ENCODE measurements at places on chromosomes 11 and 22.

GRCh38 chr11:61325649-61326414 is 7.1 kb downstream of the DDB1 start:
- DNase-seq: no peak

- DNase-seq: no peak
Observed at GRCh38 chr11:83706566-83706965, 420.4 kb upstream of the CCDC90B start.

DNA sequence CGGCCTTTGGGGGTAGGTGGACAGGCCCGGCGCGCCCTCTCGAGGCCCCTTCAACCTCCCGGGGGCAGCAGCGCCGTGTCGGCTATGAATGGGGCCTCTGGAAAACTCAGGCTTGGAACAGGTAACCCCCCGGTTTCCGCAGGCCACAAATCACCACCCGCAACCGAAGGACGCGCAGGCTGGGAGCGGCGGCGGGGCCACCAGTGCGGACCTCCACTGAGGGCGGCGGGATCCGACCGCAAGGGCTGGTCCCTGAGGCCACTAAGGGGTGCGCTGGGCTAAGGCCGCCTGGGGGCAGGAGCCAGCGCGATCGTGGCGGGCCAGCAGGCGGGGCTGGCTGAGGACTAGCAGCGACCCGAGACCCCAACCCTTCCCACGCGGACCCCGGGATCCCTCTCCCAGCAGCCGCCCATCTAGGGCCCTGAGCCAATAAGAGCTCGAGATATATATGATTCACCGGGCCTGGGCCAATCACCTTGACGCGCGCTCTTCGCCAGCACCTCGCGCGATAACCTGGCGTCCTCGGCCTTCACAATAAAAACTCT is 609 bp upstream of the ATF4 start:
- peak; percentile 90 for DNase-seq

DNA sequence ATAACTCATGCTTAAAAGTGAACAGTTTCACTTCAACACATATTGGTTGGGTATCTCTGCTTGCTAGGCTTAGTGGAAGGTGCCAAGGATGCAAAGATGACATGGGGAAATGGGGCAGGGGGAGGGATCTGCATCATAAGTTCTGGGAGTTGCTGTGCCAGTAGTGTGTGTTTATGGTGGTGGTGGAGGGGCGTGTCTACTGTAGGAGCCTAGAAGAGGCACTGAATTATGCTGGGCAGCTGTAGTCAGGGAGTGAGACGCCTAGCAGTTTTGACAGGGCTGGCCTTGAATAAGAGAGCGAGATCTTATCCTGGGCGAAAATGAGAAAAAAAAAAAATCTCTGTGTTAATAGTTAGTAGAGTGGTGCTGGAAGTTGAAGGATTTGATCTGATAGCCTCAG is 3.0 kb downstream of the ELMOD1 start:
- no peak for DNase-seq

- no peak for DNase-seq
Observed at GRCh38 chr11:44270403-44271273, 39.3 kb downstream of the ALX4 start.

GRCh38 chr22:26172389-26172990 is 3.2 kb downstream of the SEZ6L start:
- DNase-seq: no peak

DNA sequence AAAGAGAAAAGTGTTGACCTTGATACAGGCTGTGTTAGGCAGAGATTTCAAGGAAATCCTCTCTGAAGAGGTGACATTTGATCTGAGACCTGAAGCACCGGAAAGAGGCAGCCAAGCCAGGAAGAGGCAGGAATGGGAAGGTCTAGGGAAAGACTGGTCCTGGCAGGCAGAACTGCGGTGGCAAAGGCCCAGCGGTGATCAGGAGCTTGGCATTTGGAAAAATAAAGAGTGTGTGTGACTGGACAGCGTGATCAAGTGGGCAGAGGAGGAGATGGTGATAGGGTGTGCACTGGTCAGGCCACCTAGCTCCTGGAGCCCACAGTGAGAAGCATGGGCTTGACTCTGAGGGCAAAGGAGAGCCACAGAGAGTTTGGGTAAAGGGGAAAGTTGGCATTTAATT is 27.2 kb upstream of the GAB4 start:
- no peak for DNase-seq

DNA sequence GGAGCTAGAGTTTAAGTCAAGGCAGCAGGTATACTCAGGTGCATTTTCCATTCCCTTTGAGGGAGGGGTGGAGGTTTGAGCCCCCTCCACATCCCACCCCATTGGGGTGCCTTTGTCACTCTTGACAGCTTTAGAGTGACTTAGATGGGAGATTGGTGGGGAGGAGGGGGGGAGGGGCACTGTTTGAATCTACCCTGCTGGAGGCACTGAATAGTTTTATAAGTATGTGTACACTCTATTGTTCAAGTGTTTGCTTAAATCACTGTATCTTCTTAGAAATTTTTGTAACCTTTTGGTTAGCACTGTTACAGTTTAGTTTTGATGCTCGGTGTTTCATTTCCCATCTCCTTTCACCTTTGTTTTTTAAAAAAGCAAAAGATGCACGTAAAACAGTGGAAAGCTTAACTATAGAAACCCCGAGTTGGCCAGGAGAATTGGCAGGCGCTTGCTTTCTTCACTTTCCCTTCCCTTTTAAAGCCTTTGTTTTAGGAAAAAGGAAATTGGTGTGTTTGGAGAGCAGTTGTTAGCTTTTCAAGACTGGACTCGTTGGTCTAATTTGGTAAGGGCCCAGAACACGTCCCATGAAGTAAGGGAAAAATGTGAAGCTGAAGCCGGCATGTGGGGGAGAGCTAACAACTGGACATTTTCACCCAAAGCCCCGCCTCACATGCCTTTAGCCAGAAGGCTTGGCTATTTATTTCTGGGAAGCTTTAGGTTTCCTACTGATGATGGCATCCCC is 42.8 kb downstream of the TNRC6B start:
- no peak for DNase-seq

GRCh38 chr11:46247659-46248058 is 29.8 kb upstream of the CREB3L1 start:
- DNase-seq: peak; percentile 53

DNA sequence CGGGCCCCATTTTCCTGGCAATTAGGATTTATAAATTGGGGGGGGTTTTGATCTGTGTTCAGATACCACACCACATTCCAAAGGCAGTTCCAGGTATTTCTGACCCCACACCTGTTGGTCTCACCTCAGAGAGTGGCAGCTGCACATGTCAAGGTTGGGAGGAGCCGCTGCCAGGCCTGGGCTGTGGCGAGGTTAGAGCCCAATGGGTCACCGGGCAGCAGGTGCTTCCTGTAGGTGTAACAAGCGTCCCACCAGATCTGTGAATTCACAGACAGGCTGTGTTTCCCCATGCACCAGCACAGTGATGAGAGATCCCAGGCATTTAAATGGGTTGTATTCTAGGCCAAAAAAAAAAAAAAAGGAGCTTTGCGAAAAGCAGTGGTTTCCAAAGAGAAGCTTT is 58.6 kb downstream of the CABIN1 start:
- no peak for DNase-seq

GRCh38 chr11:119539583-119539982 is 116.6 kb upstream of the THY1 start:
- DNase-seq: no peak

DNA sequence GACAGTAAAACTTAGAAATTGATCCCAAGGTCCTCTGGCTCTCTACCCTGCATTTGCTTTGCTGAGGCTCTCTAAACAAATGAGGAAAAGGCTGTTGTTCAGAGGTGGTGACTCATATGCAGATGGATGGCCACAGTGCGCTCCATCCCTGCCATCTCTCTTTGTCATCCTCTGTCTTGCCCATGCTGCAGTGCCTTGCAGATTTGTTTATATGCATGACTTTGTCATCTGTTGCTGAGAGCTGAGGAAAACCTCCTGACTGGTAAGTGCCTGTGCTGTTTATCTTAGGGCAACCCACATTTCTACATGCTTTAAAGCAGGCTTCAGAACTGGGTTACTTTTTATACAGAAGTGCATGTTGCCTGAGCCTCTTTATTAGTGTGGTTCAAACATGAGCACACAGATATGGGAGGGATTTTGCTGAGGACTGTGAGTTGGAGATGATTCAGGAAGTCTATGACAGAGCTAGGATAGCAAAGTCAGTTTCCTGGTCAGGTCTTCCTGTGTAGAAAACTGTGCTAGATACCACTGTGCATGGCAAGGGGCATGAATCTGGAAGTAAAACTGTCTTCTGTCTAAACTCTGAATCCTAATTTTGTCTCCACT is 57.4 kb downstream of the JAM3 start:
- DNase-seq: no peak

DNA sequence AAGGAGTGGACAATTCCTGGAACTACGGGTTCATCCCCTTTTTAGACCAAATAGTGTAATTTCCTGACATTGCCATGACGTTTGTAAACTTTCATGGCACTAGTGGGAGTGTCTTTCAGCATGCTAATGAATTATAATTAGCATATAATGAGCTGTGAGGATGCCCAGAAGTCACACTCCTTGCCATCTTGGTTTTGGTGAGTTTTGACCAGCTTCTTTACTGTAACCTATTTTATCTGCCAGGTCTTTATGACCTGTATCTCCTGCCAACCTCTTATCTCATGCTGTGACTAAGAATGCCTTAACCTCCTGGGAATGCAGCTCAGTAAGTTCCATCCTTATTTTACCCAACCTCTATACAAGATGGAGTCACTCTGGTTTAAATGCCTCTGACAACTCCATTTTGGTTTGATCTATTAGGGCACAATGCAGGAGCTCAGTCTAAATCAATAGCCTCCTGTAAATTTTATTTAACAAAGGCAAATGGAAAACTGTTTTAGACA is 20.7 kb downstream of the OR10A6 start:
- peak; percentile 33 for DNase-seq

- DNase-seq: no peak
Observed at GRCh38 chr11:117097389-117098268, 599 bp downstream of the SIK3 start.

DNA sequence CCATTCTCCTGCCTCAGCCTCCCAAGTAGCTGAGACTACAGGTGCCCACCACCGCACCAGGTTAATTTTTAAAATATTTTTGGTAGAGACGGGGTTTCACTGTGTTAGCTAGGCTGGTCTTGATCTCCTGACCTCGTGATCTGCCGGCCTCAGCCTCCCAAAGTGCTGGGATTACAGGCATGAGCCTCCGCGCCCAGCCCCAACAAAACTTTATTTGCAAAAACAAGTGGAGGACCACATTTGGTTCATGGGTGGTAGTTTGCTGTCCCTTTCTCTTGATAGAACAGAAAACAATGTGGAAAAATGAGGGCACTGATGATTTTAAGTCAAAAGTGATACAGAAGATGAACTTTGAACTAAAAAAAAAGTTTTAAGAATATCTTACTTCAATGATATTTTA is 121.8 kb upstream of the SERPIND1 start:
- DNase-seq: no peak

DNA sequence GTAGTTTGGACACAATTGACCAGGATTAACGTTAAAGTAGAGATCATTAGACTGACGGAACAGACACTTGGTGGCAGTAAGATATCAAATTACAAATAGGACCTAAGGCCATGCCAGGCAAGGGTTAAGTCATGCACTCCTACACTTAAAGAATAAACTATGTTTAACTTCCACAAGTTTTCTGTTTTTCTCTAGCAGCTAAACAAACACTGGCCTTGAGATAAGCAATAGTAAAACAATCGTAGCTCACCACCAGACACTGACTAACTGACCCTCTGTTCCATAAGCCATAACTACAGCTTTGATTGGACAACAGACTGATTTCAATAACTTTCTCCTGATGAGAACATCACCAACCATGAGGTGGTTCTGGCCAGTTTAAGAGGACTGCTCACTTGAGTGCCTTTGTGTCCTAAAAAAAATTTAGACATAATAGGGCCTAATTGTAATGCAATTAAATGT is 2.0 kb upstream of the CEP126 start:
- DNase-seq: no peak

GRCh38 chr22:20013382-20013871 is 3.2 kb downstream of the ARVCF start:
- no peak for DNase-seq

GRCh38 chr11:122785031-122785541 is 53.2 kb upstream of the CRTAM start:
- no peak for DNase-seq

GRCh38 chr11:71086687-71087258 is 165.6 kb downstream of the SHANK2 start:
- DNase-seq: no peak

GRCh38 chr11:57432714-57433163 is 5.8 kb upstream of the SLC43A3 start:
- peak; percentile 74 for DNase-seq

GRCh38 chr11:63738720-63739360 is 29.7 kb downstream of the ZFTA start:
- DNase-seq: peak; percentile 43

DNA sequence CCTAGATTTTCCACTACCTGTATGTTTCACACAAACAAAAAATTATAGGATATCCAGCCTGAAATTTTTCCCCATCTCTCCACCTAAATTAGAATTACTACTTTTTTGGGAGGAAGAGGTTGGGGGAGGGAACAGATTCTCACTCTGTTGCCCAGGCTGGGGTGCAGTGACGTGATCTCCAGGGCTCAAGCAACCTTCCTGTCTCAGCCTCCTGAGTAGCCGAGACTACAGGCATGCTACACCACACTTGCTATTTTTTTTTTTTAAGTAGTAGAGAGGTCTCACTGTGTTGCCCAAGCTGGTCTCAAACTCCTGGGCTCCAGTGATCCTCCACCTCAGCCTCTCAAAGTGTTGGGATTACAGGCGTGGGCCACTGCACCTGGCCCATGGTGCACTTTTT is 9.5 kb downstream of the JAML start:
- DNase-seq: no peak

GRCh38 chr11:116885951-116886655 is 48.7 kb upstream of the APOA1 start:
- no peak for DNase-seq

- no peak for DNase-seq
Observed at GRCh38 chr11:133692126-133692934, 153.0 kb downstream of the SPATA19 start.

DNA sequence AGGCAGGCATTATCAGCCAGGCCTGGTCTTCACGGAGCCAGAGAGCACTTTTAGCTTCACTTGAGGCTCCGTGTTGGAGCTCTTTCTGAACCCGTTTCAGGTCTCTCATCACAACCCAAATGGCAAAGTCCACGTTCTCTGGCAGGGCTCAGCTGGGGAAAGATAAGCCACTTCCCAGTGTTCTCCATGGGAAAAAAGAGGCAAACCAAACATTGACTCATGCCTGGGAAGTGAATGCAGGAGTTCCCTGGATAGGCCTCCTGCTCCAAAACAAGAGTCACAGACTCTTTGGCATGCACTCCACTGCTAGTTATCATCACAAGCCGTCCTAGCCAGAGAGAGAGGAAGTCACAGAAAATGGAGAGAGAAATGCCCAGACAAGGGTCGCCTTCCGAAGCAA is 11.6 kb downstream of the OPCML start:
- no peak for DNase-seq

DNA sequence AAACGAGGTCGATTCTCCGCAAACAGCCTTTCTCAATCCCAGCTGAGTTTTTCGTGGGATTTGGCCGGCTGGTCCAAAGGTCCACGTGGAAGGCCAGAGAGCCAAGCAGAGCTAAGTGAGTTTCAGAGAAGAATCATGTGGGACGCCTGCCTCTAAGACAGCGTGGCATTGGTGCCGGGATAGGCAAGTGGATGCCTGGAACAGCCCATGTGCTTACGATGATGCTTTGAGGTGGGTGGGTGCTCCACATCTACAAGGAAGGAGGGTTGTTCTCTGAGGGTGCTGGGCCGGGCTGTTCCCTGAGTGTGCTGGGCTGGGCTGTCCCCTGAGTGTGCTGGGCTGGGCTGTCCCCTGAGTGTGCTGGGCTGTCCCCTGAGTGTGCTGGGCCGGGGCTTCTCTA is 41.4 kb downstream of the MUC2 start:
- DNase-seq: no peak
